ENCODE measurements at places on chromosomes 12 and 14.
A peak's percentile ranks its signal among the peaks of the same experiment; 100 is the strongest.

GRCh38 chr14:23695664-23695999, 59.5 kb downstream of the DHRS2 start:
- peak; percentile 12 for DNase-seq

GRCh38 chr14:55062517-55063351, 11.3 kb downstream of the MAPK1IP1L start:
- no peak for DNase-seq

DNA sequence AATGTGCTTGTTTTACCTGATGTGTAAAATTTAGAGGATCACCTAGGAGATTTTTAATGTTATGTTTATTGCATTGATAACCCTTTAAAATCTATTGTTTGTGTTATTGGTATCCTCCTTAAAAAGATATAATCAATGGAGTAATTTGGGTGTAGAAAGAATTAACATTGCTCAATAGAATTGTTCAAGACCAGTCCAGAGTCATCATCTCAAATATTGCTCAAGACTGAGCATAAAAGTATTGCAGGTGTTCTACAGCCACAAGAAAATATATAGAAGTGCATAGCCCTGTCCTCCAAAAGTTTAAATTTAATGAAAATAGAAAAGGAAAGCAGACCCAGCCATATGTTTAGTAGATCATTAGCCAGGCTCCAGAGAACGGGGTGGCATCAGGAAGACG, 102.5 kb upstream of the ARID2 start:
- no peak for DNase-seq

DNA sequence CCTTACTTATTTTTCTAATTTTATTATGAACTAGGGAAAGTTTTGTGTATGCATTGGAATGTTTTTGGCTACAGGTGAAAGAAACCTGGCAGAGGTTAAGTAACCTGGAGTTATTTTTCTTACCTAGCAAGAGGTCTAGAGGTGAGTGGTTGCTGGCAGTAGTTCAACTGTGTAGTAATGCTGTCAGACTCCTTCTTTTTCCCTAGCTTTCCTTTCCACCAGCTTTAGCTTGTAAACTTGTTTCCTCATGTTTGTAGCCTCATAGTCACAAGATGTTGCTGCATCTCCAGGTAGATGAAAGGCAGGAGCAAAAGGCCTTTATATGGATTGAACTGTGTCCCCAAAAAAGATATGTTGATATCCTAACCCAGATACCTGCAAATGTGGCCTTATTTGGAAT, 105.1 kb upstream of the AMIGO2 start:
- no peak for DNase-seq

- peak; percentile 51 for DNase-seq
These were observed 26.6 kb upstream of the PNMA1 start for GRCh38 chr14:73740618-73741326.

DNA sequence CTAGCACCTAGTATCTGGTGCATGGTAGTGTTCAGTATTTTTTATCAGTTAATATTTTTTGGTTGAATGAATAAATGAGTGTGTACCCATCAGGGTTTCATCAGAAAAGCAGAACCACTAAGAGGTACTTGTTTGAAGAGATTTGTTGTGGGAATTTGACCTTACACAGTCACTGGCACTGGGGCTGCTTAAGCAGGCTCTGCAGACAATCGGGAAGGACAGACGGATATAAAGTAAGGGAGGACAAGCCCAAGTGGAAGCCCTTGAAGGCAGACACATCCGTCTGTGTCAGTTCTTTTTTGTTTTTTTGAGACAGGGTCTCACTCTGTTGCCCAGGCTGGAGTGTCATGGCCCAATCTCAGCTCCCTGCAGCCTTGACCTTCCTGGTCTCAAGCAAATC, 38.7 kb downstream of the CD9 start:
- DNase-seq, result no peak

- no peak for DNase-seq
These were observed 217.1 kb upstream of the PLEKHG7 start for GRCh38 chr12:92485351-92486348.

DNA sequence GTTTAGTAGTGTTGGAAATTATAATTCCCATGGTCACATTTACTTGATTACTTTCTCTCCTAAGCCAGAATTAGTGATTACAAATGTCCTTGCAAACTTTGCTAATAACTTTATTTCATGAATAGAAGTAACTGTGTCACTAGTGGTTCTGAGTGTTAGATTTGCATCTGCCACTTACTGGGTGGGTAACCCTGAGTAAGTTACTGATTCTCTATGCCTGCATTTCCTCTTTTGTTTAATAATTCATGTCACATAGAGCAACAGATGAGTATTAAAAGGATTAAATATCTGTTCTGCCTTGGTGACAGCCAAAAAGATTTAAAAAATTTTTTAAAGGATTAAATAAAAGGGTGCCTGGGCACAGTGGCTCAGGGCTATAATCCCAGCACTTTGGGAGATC, 78.6 kb downstream of the BHLHE41 start:
- no peak for DNase-seq

DNA sequence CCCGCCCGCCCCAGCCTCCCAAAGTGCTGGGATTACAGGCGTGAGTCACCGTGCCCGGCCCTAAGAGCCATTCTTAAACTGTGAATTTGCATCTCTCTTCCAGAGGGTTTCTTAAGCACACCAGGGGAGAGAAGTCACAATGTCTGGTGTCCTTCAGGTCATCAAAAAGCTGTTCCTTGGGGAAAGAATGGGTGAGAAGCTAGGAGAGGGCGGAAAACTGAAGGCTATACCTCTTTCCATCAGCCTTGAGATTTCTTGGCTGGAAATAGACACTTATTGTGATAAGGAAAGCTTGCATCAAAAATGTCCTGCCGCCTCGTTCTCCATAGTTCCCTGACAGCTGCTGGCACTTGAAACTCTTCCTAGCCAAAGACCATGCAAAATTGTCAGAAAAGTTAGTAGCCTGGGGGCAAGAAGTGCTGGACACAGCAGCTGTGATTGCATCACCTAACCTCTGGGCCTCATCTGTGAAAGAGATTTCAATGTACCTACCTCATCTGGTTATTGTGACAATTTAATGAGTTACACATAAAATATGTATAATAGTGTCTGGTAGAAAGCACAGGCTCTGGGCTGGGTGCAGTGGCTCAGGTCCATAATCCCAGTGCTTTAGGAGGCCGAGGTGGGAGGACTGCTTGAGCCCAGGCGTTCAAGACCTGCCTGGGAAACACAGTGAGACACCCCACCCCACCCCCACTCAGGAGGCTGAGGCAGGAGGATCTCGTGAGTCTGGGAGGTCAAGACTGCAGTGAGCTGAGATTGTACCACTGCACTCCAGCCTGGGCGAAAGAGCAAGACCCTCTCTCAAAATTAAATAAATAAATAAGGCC, 9.7 kb upstream of the UBC start:
- peak; percentile 86 for DNase-seq

DNA sequence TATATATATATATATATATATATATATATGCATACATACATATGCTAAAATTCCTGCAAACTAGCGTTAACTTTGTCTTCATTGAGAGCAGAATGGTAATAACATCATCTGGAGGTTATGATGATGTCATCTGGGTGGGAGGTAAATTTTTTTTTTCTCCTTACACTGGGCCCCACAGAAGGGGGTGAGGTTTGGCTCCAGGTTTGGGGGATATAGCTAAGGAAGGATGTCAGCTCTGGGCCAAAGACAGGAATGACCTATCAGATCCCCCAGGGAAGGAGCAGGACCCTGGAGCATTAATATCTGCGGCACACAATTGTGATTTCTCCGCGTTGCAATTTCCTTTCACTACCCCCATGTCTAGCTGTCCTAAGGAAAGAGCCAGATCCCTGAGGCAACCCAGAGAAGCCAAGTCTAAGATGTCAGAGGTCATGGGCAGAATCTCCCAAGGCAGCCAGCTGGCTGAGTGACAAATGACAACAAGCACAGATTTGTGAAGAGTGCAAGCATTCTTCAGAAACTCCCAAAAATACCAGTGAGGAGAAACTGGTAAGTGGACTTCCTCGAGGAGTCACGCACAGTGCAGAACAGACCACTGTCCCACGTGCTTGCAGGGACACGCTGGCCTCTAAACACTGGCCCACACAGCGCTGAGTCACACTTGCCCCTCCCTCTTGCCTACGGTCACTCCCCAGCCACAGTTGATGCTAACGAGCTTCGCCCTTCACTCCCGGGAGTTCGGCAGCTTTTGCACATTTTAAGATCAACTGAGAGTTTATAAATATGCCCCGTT, 9.9 kb downstream of the UBC start:
- DNase-seq, result peak; percentile 98

DNA sequence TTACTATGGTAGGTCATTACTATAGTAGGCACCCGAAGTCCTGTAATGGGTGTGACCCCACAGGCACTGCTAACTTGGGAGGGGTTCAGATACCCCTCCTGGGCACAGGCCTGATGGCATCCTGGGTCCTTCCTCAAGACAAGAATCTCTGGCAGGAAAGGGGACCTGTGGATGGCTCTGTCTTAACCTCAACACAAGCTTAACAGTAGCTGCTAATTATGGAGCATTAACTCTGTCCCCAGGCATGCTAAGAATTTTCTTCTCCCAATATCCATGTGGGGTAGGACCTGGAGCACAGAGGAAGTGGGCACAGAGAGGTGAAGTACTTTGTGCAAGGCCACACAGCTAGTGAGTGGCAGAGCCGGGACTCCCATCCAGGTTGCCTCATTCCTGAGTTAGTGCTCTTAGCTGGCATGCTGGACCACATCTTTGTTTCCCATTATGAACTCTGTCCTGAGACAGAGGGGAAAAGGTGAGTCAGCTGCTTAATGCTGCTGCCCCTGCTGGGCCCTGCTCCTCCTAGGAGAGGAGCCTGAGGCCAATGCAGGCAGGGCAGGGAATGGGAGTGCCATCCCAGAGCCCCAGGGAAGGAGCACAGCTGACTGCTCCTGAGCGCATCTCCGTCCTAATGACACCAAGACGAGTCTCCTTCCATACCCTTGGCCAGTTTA, 32.1 kb downstream of the GALNT16 start:
- DNase-seq, result peak; percentile 21

GRCh38 chr14:58969951-58970751, 218.3 kb upstream of the DAAM1 start:
- DNase-seq, result peak; percentile 10

- peak; percentile 9 for DNase-seq
These were observed 12.3 kb downstream of the BTBD7 start for GRCh38 chr14:93320489-93320888.

GRCh38 chr12:123902821-123903220, 69.8 kb downstream of the CCDC92 start:
- no peak for DNase-seq

GRCh38 chr12:54527631-54527929, 21.8 kb upstream of the PDE1B start:
- no peak for DNase-seq

- peak; percentile 77 for DNase-seq
These were observed 7.2 kb upstream of the SDR9C7 start for GRCh38 chr12:56941299-56942017.

- DNase-seq, result no peak
These were observed 346.7 kb upstream of the CCDC196 start for GRCh38 chr14:66139432-66139831.

DNA sequence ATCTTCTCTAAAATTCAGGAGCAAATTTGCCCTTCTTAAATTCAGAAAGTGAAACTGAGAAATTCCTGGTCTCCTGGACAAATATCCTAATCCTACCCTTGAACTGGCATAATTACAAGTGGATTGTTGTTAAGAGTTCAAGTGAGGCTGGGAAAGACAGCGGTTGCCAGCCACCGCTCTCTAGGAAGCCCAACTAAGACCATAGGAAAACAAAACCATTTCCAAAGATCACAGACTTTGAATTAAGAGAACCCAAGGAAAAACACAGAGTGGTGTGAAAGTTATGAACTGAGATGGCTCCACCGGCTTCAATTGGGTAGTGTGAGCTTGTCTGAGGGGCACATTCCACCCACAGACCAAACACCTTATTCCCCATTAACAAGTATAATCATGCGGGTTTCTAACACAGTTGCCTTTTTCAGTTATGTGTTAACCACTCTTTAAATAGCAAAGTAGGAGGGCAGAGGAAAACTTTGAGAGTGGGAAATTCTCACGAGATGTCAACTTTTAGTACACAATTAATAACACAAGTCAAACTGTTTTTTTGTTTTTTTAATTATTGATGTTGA, 1628.8 kb upstream of the SEL1L start:
- DNase-seq, result no peak

GRCh38 chr12:58925111-58925611, 4.9 kb upstream of the LRIG3 start:
- no peak for DNase-seq

- DNase-seq, result no peak
These were observed 76.6 kb downstream of the DERA start for GRCh38 chr12:15987696-15988095.

GRCh38 chr12:111578971-111579340, 20.2 kb downstream of the ATXN2 start:
- DNase-seq, result no peak

GRCh38 chr12:114240288-114240687, 165.7 kb downstream of the TBX5 start:
- DNase-seq, result no peak

- no peak for DNase-seq
These were observed 463.9 kb downstream of the GALC start for GRCh38 chr14:87529081-87529480.

GRCh38 chr12:9975614-9976013, 4.4 kb downstream of the CLEC12A start:
- no peak for DNase-seq

DNA sequence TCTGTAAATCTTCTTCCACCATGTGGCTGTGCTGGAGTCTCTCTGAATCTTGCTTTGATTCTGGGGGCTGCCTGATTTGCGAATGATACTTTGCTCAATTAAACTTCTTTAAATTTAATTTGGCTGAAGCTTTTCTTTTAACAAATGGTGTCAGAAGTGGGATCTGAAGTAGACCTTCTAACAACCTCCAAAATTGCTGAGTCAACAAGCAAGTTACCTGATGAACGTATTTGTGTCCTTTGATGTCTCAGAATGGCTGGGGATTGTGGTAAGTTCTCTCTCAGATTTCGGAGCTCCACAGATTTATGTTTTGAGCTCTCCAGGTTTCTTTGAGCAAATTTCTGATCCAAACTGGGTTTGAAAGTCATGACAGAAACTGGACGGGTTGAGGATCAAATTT, 1.9 kb upstream of the OR4E1 start:
- no peak for DNase-seq

GRCh38 chr12:132566516-132567131, 43.8 kb downstream of the LRCOL1 start:
- DNase-seq, result no peak

DNA sequence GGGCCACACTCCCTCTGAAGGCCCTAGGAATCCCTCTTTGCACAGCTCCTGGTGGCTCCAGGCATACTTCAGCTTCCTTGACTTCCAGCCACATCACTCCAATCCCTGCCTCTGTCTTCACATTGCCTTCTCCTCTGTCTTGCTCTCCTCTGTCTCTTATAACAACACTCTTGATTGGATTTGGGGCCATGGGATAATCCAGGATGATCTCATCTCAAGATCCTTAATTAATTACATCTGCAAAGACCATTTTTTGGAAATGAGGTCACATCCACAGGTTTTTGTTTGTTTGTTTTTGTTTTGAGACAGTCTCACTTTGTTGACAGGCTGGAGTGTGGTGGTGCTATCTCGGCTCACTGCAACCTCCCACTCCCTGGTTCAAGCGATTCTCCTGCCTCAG, 88.7 kb downstream of the TMTC1 start:
- DNase-seq, result no peak

- no peak for DNase-seq
These were observed 14.9 kb upstream of the HSP90B1 start for GRCh38 chr12:103915306-103915705.
